ENCODE measurements at places on chromosomes 6 and 20.

DNA sequence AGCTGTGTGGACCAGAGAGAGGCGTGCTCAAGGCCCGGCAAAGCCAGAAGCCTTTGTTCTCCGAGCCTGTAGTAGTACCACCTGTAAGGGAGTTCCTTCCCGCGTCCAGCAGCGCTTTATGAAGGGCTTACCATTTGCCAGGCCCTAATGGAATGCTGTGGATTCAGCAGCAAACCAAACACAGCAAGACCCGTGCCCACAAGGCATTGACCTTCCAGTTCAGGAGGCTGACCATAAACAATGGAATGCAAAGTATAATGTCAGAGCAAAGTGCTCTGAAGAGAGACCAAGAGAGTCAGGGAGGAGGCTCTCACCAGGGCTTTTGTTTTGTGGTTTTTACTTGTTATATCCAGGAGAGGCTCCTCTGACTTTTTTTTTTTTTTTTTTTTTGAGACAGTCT, 209.8 kb downstream of the ZMYND8 start:
- DNase-seq: no peak

DNA sequence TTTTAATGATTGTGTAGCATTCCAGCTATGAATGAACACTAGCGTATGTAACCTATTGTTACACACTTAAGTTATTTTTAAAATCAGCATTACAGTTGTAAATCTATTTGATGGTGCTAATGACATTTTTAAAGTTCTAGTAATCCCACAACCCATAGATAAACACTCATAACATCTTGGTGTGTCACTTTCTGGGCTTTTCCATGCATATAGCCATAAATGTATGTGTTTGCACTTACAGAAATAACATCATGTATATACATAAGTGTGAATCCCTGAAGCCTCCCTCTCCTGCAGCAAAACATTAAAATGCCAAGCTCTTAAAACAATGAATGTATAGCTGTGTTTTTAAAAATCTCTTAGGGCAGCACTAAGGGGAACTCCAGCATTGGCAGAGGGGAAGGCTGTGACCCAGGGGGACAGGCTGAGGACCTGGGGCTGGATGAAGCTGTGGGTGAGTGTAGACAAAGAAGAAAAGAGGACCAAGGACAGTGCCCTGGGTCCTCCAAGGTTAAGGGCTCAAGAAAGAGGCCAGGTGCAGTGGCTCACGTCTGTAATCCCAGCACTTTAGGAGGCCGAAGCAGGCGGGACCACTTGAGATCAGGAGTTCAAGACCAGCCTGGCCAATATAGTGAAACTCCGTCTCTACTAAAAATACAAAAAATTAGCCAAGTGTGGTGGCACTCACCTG, 929 bp upstream of the CENPB start:
- DNase-seq: no peak

GRCh38 chr6:37558168-37558567, 58.5 kb upstream of the CCDC167 start:
- no peak for DNase-seq

- no peak for DNase-seq
These were observed 93.5 kb upstream of the BMP5 start for GRCh38 chr6:55968926-55969325.

- no peak for DNase-seq
These were observed 1304.6 kb downstream of the EPHA7 start for GRCh38 chr6:92114797-92115196.

- no peak for DNase-seq
These were observed 475 bp downstream of the OR2B6 start for GRCh38 chr6:27957516-27957915.

DNA sequence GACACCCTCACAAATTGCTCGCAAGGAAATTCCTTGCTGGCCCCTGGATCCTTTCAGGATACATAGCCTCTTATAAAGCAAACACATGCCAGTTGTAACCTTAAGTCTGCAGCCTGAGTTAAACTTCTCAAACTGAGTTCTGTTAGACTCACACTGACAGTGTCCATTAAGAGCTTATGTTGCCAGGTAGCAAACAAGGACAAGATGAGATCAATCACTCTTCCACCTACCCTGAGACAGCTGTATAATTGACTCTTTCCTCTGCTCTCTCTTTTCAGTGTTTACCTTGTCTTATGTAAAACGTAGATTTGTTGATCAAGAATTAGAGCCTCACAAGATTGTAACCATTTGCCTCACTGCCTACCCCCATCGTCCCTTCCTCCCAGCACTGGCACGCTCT, 359.8 kb downstream of the EPM2A start:
- DNase-seq: no peak

DNA sequence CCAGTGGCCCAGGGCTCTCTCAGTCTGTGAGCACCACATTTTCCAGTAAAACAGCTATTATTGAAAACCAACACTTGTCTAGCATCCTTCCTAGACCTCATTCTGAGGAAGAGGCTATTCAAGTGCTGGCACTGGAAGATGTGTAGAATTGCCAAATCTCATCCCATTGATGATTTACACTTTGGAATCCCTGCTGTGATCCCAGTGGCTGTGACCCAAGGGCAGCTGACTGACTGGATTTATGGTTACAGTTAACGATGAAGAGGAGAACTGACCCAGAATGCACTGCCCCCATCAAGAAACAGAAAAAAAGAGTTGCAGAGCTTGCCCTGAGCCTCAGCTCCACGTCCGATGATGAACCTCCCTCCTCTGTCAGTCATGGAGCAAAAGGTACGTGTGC, 2.4 kb downstream of the CMTR1 start:
- DNase-seq: no peak

GRCh38 chr20:45725134-45725533, 3.0 kb downstream of the SPINT4 start:
- no peak for DNase-seq

- DNase-seq: no peak
These were observed 28.6 kb downstream of the EDN1 start for GRCh38 chr6:12318749-12319148.

DNA sequence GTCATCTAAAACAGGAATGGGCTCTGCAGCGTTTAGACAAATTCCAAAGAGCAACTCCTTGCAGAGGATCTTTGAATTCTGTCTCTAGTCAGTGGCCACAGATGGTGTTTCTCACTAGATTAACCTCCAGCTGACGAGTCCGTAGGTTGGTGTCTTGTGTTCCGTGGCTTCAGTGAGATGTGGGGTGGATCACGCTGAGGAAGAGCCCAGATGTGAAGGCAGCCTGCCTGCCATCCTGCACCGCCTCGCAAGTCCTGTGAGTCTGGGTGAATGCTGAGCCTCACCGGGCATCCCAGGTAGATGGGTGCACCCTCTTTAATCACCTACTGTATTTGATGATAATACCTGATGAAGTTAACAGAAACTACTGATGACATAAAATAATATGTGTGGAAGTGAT, 70.4 kb downstream of the THBS2 start:
- no peak for DNase-seq

DNA sequence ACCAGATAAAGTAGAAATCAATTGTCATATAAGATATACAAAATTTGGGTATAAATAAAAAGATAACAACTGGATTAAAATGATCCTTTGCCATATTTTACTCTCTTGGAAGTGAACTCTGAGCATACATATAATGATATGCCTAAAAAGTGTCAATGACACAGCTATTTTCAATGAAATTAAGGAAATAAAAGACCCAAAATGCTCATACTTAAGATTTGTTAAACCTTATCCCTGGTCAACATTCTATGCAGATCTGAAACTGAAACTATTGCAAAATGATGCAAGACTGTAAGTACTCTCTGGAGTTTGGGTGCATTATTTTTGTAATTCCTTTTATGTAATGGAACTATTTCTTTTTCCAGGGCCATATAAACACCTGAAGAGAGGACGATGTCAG, 119.0 kb upstream of the SGK1 start:
- DNase-seq: no peak

DNA sequence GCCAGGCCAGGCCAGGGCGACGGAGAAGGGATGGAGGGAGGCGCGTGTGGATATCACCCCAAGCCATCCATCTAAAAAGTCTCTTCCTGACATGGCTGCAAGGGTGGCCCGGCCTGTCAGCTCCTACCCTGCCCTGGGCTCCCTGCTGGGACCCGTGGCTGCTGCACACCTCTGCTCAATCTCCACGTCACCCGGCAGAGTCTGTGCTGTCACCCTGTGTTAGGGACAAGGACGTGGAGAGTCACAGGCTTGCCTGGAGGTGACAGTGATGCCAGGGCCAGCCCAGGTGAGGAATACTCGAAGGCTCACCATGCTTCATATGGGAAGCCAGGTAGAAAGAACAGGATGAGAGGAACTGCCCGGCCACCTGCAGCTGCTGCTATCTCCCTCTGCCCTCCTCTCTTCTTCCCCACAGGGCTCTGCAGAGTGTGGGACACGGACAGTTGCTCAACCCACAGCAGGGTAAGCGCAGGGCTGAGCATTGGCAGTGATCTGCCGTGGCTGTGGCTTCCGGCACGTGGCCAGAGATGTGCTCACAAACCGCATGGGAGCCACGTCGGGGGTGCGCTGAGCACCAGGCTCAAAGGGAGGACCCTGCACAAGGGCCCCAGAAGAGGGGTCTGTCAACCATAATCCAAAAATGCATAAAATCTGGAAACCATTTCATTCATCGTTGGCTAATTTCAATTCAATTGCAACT, 214.3 kb downstream of the DLL1 start:
- no peak for DNase-seq

DNA sequence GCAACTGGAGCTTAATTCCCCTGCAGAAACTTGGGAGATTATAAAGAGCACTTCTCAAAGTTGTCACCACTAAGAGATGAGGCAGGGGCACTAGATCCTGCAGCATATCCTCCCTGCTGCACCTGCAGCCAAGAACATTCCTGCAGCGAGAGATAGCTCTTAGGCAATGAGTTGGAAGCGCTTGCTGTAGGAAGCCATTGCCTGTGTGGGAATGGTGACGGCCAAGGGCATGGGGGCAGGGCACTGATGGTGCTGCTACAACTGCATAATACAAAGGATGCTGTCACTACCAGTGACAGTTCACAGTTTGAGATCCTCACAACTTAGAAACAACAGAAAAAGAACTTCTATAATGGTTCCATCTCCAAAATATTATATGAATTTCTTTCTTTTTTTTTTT, 89.9 kb downstream of the CDS2 start:
- DNase-seq: no peak

DNA sequence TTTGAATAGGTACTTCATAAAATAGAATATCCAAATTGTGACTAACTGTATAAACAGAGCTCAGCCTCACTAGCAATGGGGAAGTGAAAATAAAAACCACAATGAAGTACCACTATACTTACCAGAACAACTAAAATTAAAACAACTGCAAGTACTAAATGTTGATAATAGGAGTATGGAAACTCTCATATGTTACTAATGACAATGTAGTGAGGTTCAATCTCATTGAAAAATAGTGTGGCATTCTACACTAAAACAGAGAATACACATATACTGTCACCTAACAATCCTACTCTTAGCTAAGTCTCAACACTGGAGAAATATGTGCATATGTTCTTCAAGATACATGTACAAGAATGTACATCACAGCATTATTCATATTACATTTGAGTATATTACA, 132.0 kb upstream of the CARMIL1 start:
- no peak for DNase-seq
